ENCODE measurements at places on chromosomes 7 and 10.

DNA sequence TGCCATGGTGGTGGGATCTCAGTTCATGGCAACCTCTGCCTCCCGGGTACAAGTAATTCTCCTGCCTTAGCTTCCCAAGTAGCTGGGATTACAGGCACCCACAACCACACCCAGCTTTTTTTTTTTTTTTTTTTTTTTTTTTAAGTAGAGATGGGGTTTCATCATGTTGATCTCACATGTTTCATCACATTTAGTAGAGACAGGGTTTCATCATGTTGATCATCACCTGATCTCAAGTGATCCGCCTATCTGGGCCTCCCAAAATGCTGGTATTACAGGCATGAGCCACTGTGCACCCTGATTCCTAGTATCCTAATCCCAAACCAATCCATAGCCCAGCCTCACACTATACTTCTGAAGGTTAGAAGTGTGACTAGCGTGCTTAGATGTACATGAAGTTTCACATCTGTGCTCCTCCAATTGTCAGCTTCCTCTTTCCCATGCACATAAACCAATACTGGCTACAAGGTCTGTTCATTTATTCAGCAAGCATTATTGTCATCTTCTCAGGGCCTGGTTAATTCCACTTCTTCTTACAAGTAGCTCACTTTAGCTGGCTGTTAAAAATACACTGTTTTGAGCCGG, 6.8 kb upstream of the NAT16 start:
- DNase-seq = no peak

GRCh38 chr10:117647306-117647705, 104.8 kb downstream of the EMX2 start:
- DNase-seq = no peak

DNA sequence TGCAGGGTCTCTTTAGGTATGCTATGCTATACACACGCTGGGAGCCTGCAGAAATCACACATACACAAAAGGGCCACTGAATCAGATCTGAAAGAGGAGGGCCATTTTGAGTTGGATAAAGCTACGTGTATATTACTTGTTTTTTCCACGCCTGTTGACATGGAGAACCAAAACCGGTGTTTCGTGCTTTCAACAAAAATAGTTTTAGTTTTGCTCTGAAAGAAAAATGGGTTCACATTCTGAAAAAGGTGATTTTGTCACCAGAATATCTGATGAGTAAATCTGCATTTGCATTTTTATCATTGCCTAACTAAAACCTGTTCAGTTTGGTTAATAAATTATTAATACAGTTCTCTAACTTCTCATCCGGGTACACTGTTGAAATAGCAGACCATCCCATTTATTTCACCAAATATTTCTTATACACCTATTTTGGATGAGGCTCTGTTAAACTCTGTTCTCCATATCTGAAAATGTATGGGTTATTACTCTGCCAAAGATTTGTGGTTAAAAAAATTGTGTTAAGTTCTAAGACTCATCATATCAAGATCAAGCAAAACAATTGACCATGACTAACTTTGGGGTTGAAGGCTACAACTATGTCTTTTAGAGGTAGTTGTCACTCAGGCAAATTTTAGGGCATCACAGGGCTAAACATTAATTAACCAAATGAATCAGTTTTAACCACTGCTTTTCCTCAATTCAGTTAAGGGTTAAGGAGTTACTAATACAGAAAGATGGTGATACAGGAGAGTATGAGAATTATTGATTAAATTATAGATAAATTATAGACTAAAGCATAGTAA, 101.2 kb upstream of the RPA3 start:
- no peak for DNase-seq

DNA sequence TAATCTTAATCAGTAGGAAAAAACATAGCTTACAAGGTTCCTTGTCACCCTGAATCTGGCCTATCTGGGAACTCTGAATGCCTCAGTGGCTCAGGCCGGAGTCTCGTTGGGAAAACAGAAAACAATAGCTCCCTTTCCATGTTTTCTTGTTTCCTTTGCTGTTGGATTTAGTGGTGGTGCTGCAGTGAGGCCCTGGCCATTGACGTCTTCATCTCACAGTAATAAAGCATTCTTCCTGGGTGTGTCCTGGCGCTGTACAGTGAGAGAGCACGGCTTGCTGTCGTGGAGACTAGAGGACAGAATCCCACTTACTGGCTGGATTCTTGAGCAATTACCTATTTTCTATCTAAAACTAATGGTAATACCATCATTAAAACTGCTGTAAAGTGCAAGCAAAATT, 1.3 kb upstream of the SPOCK2 start:
- DNase-seq = no peak

- DNase-seq = no peak
Observed at GRCh38 chr10:44619975-44620374, 235.1 kb upstream of the CXCL12 start.

GRCh38 chr10:3807211-3807927, 22.4 kb upstream of the KLF6 start:
- DNase-seq = no peak

DNA sequence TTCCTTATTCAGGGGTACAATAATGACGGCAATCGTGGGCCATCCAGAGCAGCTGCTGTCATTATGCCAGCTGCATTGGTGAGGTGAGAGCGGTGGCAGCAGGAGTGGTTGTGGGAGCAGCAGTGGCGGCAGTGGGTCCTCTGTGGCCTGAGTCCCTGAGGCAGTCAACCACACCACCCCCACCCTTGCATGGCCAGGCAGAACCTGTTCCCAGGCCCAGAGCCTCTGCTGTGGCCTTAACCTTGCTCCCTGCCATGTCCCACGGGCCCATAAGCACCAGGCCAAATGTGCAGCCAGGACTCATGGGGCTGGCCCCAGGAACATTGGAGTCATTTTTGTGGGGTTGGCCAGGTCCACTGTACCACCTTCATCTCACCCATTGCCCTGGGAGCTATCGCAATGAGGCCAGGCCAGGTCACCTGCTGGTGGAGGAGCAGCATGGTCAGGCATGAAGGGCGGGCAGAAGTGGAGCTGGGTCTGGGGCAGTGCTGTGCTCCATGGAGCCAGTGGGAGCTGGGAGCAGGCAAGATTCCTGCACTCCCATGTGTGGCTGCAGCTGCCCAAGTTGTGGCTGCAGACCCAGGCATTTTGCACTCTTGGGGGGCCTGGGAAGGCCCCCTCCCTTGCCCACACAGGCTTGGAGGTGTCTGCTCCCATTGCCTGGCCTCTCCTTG, 213.5 kb downstream of the GPR158 start:
- no peak for DNase-seq

GRCh38 chr10:23433701-23434100, 5.2 kb upstream of the OTUD1 start:
- DNase-seq = no peak

DNA sequence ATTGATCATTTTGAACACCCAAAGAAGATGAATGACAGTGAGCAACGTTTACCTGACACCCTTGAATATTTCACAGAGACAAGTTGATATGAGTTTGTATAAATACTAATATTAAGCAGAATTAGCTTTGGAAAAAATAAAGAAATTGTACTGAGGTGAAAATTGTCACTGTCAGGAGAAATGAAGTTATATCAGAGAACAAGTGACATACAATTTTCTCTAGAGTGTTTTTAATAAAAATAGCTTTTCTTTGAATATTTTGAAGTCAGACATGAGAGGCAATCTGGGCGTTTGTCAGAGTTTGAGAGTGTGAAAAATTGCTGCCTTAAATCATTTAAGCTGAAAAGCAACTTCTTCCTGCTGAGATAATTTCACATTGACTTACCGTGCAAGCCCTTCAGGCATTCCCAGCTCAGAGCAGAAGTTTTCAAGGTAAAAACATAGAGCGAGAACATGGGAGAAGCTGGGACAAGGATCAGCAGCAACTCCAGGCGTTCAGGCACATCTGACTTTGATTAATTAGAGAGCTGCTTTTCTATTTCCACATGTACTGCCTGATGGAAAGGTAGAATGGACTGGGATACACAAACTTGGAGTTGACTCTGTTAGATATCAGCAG, 535.9 kb downstream of the TFEC start:
- no peak for DNase-seq

DNA sequence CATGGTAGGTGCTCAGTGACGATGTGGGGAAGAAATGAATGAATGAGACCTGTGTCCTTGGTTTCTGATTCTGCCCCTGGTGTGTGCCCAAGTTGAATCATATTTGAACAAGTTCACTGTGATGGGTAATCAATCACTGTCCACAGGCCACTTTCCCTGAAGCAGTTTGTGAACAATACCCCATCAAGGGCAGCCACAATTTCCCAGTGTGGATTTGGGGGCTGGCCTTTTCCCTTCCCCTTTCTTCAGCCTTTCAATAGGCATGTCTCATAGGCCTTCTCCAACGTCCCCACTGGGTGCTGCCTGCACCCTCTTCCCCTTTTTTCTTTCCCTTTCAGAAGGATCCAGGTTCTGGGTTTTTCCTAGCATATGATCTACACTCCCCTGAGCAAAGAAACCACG, 64.7 kb downstream of the CREB5 start:
- DNase-seq = no peak

GRCh38 chr7:28587211-28587610, 174.9 kb downstream of the CREB5 start:
- no peak for DNase-seq

DNA sequence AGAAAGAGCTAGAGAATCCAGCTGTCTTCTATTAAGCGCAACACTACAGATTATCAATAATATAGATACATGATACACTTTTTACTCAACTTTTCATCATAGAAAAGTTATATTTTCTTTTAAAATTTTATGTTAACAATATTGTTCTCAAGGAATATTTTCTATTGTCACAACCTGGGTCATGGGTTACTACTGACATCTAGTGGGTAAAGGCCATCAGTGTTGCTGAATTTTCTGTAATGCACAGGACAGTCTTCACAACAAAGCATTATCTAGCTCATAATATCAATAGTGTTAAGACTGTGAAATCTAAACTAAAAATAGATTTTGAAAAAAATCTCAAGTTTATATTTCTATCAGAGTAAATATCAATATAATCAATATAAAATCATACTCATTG, 209.8 kb downstream of the ZNF33B start:
- DNase-seq = no peak

- peak; percentile 27 for DNase-seq
Observed at GRCh38 chr10:117374506-117375359, 507 bp downstream of the PDZD8 start.

DNA sequence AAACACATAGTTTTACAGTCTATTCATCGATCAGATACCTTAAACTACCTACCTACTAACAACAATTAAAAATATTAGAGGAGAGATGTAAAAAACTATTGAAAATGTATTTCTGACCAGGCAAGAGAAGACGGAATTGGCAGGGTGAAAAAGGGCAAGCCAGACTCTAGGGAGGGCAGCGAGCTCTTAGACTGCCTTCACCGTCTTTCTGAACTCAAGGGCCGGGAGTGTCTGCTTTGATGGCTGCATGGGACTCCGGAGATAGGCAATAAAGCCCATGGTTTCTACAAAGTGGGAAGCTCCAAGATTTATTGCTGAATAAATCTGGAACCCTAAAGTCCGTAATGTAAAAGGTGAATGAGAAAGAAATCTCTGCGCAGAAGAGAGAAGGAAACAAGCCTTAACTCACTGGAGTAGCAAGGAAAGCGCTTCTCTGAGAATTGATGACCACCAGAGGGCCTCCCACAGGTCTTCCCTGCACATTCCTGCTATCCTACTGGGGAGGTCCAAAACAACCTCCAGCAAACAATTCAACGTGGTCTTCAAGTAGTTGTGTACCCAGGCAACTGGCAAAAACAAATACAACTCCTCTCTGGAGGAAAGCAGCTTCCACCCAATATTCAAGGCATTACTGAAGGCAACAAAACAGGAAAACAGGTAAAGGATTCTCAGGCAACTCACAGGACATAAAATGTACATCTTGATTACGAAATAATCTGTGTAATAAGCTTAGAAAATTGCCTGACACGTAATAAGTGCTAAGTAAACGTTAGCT, 181.3 kb downstream of the SDK1 start:
- peak; percentile 59 for DNase-seq

DNA sequence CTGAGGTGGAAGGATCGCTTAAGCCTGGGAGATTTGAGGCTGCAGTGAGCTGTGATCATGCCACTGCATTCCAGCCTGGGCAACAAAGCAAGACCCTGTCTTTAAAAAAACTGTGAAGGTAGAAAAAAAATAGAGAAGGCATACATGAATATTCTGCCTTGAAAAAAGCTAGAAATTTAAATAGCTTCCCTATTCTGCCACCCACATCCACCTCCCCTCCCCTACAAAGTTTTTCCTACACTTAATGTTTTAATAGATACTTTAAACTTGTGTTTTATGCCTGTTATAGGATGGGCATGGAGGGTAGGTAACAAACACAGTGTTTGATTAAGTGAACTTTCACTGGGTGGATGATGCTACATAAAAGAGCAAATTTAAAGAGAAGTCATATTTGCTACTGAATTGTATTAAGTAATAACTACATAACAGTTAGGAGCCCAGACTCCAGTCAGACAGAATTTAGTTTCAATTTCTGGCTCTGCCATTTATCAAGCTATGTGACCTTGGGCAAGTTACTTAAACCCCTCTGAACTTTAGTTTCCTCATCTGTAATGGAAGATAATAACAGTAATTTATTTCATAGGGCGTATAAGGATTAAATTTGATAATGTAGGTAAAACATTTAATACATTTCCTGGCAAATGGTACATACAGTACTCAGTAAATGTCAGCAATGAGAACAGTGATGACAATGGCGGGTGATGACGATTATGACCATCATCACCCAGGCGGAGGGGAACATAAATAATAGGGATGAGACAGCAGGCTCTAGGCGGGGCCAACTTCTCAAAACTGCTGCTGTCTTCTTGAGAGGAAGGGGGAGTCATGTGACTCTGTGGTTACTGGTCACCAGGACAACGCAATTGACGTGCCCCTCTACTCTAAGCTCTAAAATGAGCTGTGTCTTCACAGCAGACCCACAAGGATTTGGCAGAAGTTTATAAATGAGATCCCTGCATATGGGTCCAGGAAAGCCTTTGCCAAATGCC, 15.8 kb downstream of the DNMBP start:
- DNase-seq = peak; percentile 54

DNA sequence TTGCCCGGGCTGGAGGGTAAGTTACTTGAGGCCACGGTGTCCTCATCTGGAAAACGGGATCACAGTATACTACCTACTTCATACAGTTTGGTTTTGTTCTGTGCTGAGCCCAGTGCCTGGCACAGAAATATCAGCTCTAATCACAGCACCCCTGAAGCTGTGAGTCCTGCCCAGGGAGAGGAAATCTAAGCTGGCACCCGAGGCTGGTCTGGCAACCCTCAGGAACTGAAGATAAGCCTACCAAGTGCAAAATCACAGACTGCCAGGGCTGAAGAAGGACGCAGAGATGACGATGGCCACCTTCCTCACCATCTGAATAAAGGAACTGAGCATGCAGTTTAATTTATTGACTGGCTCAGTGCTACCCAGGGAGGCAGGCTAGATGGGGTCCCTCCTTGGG, 7.7 kb upstream of the TMEM120A start:
- no peak for DNase-seq

GRCh38 chr10:89466599-89467035, 52.2 kb downstream of the IFIT5 start:
- peak; percentile 33 for DNase-seq

GRCh38 chr10:35752469-35753461, 110.7 kb upstream of the FZD8 start:
- no peak for DNase-seq

- DNase-seq = no peak
Observed at GRCh38 chr7:38211940-38212339, 33.9 kb downstream of the STARD3NL start.

GRCh38 chr10:89076120-89076519, 85.5 kb downstream of the FAS start:
- no peak for DNase-seq

All from HEK293T (cell line).